ENCODE measurements at places on chromosomes 4 and X.
A peak's percentile ranks its signal among the peaks of the same experiment; 100 is the strongest.

- DNase-seq: no peak
These were observed 129.0 kb downstream of the VSIG4 start for GRCh38 chrX:65910899-65911298.

DNA sequence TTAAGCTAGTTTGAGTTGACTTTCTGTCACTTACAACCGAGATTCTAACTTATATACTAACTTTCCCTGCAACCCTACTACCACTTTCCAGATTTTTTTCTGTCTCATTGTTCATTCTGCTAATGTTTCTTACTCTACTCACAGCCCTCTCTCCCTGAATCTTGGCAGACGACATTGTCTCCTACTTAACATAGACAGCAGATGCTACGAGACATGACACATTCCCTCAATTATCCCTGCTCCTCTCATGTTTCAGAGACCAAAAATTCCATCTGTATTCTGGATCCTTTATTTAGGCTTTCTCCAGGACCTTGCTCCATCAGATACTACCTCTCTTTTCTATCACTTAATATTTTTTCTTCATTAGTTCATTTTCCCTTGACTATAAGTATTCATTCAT is 379.1 kb upstream of the TEX13C start:
- DNase-seq: no peak

- no peak for DNase-seq
These were observed 20.6 kb downstream of the GALNT7 start for GRCh38 chr4:173189117-173189693.

DNA sequence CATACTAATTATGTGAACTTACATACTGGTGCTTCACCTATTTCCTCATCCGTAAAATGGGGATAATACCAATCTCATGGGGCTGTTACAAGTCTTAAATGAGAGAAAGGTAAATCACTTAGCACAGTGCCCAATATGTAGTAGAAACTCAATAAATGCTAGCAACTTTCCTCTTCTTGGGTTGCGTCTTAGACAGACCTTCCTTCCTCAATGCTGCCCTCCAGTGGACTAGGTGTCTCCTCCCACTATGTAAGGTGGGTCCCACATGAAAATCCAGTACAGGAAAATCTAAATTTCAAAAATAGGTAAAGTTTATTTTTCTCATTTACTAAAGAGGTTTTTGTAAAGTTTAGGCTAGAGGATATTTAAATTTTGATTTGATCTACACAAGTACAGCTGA is 20.6 kb downstream of the ZDHHC9 start:
- DNase-seq: peak; percentile 54

All from activated CD8-positive, alpha-beta memory T cell treated with anti-CD3 and anti-CD28 coated beads, Interleukin-2, amount 50 U/mL, for 4 hours (primary cell).